Muscle of arm (tissue), 14 donors: ENCODE measurements at places on chromosomes 12 and 14.
A peak's percentile ranks its signal among the peaks of the same experiment; 100 is the strongest.

- DNase-seq: no peak
Measured at GRCh38 chr12:56084958-56085543, 5.1 kb downstream of the ERBB3 start.

DNA sequence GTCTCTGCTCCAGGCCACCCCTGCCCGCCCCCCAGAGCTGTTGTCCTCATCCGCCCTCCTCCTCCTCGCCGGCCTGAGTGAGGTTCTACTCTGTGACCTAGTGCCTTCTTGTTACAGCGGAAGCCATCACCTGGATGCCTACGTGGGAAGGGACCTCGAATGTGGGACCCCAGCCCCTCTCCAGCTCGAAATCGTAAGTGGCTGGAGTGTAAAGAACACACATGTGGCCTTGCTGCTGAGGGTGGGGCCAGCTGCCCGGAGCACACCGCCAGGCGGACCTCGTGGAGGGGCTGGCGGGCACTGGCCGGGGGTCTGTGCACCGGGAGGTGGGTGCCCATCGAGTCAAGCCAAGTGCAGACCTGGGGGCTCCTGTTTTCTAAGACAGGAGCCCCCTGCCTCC is 19.4 kb downstream of the MEG3 start:
- no peak for DNase-seq

GRCh38 chr12:68317047-68317667 is 15.0 kb downstream of the MDM1 start:
- peak; percentile 45 for DNase-seq

DNA sequence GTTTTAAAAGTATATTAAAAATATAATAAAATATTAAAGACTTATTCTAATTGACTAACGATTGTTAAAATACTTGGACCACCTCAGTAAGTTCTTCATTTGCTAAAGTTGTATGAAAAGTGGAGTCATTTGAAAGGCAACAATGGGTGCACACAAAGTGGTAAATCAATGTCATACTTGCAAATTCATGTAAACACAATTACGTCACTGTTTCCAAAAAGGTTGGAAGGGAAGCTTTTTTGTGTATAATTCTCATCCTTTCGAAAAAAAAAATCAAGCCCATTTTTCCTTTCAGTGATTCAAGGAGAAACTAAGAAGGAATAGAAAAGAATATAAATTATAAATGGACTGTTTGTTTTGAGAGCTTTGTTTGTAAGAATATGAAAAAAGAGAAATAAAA is 166.2 kb downstream of the PIK3C2G start:
- DNase-seq: no peak

- DNase-seq: no peak
Measured at GRCh38 chr14:93133464-93133863, 17.7 kb upstream of the ITPK1 start.
